ENCODE measurements at places on chromosomes 7 and 10. TPM values are rescaled to one million over a fixed set of nuclear protein-coding genes. Genes with fewer than 3 reads are reported as not detected.

GRCh38 chr7:30908681-30909080 is 3.0 kb upstream of the AQP1 start:
- no peak for DNase-seq

GRCh38 chr7:28093623-28094232 is 86.9 kb downstream of the JAZF1 start:
- DNase-seq: peak; percentile 93

DNA sequence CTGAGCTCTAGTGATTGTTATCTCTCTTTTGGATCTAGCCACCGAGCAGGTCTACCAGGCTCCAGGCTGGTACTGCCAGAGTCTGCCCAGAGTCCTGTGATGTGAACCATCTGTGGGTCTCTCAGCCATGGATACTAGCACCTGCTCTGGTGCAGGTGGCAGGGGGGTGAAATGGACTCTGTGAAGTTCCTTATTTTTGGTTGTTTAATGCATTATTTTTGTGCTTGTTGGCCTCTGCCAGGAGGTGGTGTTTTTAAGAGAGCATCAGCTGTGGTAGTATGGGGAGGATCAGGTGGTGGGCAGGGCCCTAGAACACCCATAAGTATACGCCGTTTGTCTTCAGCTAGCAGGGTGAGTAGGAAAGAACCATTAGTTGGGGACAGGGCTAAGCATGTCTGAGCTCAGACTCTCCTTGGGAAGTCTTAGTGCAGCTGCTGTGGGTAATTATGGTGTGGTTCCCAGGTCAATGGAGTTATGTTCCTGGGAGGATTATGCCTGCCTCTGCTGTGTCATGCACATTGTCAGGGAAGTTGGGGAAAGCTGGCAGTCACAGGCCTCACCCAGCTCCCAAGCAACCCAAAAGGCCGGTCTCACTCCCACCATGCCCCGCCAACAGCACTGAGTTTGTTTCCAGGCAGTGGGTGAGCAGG is 81.8 kb downstream of the NPSR1 start:
- DNase-seq: no peak

GRCh38 chr10:25483999-25484398 is 309.2 kb downstream of the GPR158 start:
- no peak for DNase-seq

- DNase-seq: no peak
Measured at GRCh38 chr10:133381036-133381435, 2.0 kb downstream of the PAOX start.

DNA sequence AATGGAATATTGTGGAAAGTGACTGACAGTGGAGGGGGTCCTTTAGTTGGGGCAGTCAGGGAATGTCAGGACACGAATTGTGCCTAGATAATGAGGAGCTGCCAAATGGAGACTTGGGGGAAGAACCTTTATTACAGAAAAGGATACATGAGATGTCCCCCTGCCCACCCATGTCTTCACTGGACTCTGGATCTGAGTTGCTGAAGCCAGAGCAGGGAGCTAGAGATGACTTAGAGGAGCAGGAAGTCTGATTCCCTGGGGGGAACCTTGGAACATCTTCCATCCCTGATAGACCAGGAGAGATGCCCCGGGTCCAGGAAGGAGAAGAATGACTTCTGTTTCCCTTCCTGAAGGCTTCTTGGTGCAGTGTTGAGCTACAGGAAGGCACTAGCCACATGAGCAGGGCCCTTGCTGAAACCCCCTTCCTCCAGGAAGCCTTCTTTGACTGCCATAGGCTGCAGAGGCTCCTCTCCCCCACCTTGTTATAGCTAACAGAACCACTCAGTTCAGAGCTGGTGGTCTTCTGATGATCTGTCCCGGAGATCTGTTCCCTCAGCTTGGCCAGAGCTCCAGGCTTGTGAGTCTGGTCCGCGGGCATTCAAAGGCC is 747 bp upstream of the NEURL1 start:
- DNase-seq: no peak

GRCh38 chr7:114944745-114945625 is 23.1 kb downstream of the MDFIC start:
- DNase-seq: peak; percentile 90

DNA sequence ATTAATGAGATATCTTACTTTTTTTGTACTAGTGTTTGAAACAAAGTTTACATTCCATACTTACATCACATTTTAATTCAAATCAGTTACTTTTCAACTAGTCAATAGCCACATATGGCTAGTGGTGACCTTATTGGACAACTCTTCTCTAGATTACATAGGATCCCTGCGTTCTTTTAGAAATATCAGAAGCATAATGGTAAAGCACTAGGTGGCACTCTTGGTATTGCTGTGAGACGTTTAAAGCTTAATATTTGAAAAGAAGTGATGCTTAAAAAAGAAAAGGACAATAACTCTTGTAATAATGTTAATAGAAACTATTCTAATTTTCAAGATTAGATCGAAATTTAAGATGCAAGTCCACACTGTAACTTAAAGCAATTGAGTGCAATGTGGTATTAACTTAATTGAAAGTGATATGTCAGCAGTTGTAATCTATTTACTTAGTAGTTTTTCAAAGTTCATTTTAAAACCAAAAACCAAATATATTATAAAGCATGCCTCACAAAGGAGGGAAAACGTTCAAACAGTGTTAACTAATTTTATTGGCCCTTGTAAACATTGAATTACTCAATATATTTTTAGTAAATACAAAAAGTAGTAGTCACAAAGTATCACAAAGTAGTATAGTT is 339.1 kb downstream of the ATRNL1 start:
- no peak for DNase-seq

DNA sequence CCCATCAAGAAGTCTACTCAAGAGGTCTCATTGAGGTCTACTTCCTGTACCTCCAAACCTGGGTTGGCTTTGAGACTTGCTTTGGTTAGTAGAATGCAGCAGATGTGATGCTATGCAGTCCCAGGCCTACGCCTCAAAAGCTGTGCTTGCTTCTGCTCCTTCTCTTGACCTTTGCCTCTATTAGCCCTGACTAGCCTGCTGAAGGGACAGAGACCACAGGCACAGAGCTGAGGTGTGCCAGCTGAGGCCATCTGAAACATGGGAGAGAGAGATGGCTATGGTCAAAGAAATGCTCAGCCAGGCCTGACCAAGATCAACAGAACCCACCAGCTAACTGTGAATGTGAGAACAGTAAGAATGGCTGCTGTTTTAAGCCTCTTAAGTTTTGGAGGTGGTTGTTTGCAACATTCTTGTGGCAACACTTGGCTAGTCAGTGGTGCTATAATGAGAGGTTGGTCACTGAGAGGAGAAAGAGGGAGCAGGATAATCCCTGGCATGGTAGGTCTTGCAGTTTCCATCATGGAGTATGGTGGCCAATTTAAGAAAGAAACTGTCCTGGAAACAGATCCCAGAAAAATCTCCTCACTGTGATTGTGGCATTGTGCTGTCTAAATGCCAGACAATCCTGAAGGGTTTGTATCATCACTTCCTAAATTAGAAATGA is 176.1 kb upstream of the PHYHIPL start:
- no peak for DNase-seq

DNA sequence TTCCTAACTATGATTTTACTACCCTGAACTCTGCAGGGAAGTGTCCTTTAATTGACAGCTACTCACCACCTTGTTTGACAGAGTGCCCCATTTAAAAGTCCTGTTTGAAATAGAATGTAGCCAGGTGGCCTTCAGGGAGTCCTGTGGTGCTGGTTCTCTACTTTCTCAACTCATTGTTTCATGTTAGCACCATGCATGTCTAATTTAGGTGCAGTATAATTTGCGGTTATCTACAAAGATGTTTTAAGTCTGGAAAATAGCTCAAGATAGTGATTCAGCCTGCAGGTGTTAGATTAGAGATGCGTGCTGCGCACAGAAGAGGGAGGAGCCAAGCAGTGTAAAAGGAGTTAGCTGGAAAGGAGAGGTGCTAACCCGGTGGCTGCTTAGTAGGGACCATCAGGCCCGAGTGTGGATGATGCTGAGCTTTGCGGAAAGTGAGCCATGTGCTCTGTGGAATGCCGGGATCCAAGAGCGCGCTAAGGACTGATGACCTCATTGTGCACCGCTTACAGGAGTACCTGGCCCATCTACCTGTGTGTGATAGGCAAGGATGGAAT is 1.2 kb downstream of the CCM2 start:
- DNase-seq: peak; percentile 59

GRCh38 chr7:157405914-157406810 is 69.4 kb downstream of the DNAJB6 start:
- peak; percentile 55 for DNase-seq

GRCh38 chr7:156529956-156530355 is 110.6 kb upstream of the RNF32 start:
- no peak for DNase-seq

- no peak for DNase-seq
Measured at GRCh38 chr7:18387191-18387735, 108.3 kb upstream of the HDAC9 start.

DNA sequence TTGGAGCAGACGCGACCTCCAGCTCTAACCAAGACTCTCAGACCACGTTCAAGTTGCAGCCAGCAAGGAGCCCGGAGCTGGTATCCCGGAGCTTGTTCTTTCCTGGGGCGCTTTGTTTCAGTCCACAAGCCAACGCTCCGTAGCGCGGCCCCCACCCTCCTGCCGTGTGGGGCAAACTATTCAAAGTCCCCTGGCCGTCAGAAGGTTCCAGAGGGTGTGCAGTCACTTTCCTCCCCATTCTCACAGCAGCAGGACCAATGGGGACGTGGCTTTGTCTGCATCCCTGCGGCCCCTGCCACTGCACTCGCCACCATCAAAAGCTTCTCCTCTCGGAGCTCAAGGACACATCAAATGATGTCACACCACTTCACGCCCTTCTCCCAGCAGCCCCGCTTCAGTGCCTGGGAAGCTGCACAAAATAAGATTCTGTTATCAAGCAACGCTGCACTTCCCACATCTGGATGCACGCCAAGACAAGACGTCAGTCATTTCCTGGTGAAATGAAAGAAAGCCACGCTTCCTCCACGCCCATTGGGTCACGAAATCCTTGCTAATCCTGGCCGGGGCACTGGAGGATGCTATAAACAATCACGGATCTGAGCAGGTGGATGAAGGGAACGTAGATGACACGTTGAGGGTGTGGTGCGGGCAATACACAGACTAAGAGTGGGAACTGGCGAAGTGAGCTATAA is 348.2 kb downstream of the PTPRN2 start:
- no peak for DNase-seq

DNA sequence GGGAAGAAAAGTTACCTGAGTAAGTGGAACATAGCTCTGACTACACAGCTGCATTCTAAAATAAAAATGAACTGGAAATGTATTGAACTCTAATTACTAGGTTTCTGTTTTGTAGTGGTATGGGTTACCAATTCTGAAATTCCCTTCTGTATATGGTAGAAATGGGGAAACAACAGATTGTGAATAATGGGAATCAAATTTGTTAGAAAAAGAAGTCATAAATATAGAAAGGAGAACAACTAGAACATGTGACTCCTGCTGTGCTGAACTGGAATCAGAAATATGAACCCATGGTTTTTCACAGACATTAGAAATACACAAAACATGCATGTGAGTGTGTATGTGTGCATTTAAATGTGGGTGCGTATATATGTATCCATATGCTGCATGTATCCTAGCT is 27.0 kb downstream of the MCMBP start:
- DNase-seq: no peak

DNA sequence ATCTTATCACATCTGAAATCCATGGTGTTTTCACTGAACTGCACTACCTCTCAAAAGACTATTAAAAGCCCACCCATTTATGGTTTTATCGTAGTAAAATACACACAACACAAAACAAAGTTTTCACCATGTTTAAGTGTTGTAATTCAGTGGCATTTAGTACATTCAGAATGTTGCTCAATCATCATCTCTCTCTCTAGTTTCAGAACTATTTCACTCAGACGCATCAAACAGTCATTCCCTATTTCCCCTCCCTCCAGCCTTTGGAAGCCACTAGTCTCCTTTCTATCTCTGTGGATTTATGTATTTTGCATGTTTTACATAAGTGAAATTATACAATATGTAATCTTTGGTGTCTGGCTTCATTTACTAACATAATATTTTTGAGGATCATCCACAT is 332.6 kb downstream of the TNS3 start:
- no peak for DNase-seq

GRCh38 chr7:71886046-71886445 is 526.1 kb downstream of the CALN1 start:
- DNase-seq: no peak

- DNase-seq: no peak
Measured at GRCh38 chr10:78589687-78590086, 479.1 kb upstream of the ZMIZ1 start.

DNA sequence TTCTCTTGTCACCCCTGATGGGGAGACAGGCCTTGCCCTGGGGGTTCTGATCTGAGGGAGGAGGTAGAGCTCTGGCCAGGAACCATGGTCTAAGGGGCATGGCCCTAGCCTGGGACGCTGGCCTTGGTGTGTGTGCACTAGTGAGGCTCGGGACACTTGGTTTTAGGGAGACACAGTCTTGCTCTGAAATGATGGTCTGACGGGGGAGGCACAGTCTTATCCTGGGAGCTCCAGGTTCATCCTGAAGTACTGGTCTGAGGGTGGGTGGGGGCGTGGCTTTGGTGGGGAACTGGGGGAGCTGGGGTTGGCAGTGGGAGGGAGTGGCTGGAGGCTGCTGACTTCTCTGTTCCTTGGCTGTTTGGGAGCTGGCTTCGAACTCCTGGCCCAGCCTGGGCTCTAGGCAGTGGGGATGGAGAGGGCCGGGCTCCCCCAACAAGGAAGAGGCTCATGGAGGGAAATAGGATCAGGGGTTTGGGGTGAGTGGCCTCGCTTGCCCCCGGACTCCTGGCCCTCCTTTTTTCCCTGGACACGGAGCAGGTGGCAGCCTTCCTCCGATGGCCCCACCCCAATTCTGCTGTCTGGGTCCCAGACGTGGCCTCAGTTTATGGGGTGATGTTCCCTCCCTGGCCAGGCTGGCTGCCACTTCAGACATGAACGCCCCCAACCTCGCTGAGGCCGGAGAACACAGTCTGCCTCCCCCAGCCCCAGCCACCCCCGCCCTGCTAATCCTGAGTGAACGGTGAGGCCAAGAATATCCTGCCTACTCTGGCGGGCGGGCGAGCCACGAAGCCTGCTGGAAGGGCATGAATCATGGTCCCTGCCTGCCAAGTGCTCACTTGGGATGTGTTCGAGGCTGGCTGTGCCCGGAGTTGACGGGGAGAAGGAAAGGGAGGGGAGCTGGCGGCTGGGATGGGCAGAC is 43.5 kb downstream of the TMEM270 start:
- DNase-seq: peak; percentile 55

HOXA9 gene
- 35.7 TPM for total RNA-seq

CYP2C8 gene
- total RNA-seq: 0.83 TPM

CPA2 gene
- total RNA-seq: not detected

All from sigmoid colon (tissue), 7 donors.